Large intestine (tissue), 12 donors: ENCODE measurements at places on chromosomes 1 and 21.

- H3K4me3 ChIP-seq: no peak overlapping the region
- H3K36me3 ChIP-seq: no peaks in the 10 kb centered on the region
- H3K4me1 ChIP-seq: no peaks in the 10 kb centered on the region
- DNase-seq: no peak
These were observed 49.1 kb downstream of the HHAT start for GRCh38 chr1:210377731-210378333.

- peaks cover 45% of the 10 kb centered on the region for H3K4me1 ChIP-seq
- no peaks in the 10 kb centered on the region for H3K27me3 ChIP-seq
- peak overlapping the region; percentile 91 for H3K27ac ChIP-seq
- H3K4me3 ChIP-seq: no peak overlapping the region
These were observed 31.1 kb upstream of the ARHGEF16 start for GRCh38 chr1:3423245-3423829.

- no peaks in the 10 kb centered on the region for H3K4me1 ChIP-seq
- H3K27me3 ChIP-seq: no peaks in the 10 kb centered on the region
- no peak overlapping the region for H3K4me3 ChIP-seq
- H3K27ac ChIP-seq: no peak overlapping the region
These were observed 68.8 kb upstream of the ST6GALNAC3 start for GRCh38 chr1:76005765-76006164.

DNA sequence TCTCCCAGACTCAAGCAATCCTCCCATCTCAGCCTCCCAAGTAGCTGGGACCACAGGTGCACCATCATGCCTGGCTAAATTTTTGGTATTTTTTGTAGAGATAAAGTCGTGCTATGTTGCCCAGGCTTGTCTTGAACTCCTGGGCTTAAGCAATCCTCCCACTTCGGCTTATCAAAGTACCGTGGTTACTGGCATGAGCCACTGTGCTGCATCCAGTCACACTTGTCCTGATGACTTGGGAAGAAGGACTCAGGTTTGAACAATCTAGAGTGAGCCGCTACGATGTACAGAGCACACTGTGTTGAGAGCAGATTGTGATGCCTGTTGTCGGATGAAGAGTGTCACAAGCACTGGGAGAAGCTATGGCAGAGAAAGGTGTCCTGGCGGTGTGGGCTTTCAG, 27.2 kb downstream of the RNF187 start:
- no peak overlapping the region for H3K27ac ChIP-seq
- H3K27me3 ChIP-seq: peaks cover 47% of the 10 kb centered on the region
- no peaks in the 10 kb centered on the region for H3K36me3 ChIP-seq
- H3K4me3 ChIP-seq: no peak overlapping the region

GRCh38 chr1:160022330-160023310, 9.2 kb downstream of the PIGM start:
- no peaks in the 10 kb centered on the region for H3K36me3 ChIP-seq
- no peaks in the 10 kb centered on the region for H3K27me3 ChIP-seq
- H3K4me1 ChIP-seq: peaks cover 11% of the 10 kb centered on the region
- no peak overlapping the region for H3K27ac ChIP-seq
- DNase-seq: no peak

- H3K36me3 ChIP-seq: no peaks in the 10 kb centered on the region
- H3K4me1 ChIP-seq: no peaks in the 10 kb centered on the region
- H3K4me3 ChIP-seq: no peak overlapping the region
- DNase-seq: no peak
- H3K27me3 ChIP-seq: no peaks in the 10 kb centered on the region
- H3K27ac ChIP-seq: no peak overlapping the region
These were observed 677.8 kb downstream of the USP25 start for GRCh38 chr21:16407403-16408240.

DNA sequence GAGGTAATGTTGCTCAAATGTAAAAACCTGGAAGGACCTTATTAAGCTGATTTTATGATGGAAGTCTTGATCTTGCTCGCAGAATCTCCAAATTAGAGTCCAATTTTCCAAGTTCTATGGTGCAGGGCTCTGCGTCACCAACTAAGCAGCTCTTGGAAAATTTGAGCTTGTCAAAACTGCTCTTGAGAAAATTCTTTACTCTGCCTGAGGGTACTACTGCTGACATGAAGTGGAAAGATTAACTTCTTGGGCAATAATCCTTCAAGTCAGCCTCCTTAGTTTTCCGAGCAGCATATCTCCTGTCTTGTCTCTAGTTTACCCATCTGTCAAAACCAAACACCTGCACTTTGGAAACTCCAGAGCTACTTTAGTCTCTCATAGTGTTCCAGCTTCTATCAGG, 293.7 kb downstream of the KCTD3 start:
- no peak for DNase-seq
- no peak overlapping the region for H3K4me3 ChIP-seq
- H3K4me1 ChIP-seq: peaks cover 3% of the 10 kb centered on the region
- H3K36me3 ChIP-seq: no peaks in the 10 kb centered on the region

DNA sequence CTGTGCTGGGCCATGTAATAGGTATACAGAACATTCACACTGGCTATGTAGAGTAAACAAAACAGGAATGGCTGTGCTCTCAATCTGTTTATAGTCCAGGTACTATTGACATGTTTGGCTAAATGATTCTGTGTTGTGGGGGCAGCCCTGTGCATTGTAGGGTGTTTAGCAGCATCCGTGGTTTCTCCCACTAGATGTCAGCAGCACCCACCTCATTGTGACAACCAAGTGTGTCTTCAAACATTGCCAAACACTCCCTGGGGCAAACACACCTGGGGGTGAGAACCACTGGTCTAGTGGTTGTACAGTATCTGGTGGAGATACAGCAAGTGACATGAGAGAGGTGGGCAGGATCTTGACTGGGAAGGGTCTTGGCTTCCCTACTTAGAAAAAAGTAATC, 80.4 kb upstream of the SPATA6 start:
- no peaks in the 10 kb centered on the region for H3K27me3 ChIP-seq
- no peaks in the 10 kb centered on the region for H3K4me1 ChIP-seq
- DNase-seq: no peak
- no peak overlapping the region for H3K27ac ChIP-seq
- no peaks in the 10 kb centered on the region for H3K36me3 ChIP-seq

DNA sequence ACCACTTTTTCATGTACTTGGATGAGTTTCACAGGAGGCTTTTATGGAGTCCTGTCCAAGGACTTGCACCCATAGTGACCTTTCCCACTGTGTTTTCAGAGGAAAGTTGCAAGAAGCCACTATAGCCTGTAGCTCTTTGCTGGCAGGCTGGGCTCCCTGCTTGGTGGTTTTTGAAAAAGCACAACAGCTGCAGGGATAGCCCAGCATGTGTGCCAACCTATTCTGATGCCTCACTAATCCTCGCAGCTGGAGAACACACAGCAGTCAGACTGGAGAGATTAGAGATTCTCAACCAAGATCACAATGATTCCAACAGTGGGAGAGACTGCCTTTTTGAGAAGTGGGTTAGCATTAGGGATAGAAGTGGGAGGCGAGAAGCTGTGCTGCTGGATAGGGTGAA, 24.1 kb upstream of the ARHGEF11 start:
- H3K27me3 ChIP-seq: peaks cover 4% of the 10 kb centered on the region
- no peak overlapping the region for H3K27ac ChIP-seq
- H3K4me3 ChIP-seq: no peak overlapping the region
- DNase-seq: no peak
- H3K36me3 ChIP-seq: no peaks in the 10 kb centered on the region

GRCh38 chr21:35510957-35511695, 462.0 kb upstream of the RUNX1 start:
- no peak overlapping the region for H3K27ac ChIP-seq
- H3K4me1 ChIP-seq: peaks cover 4% of the 10 kb centered on the region
- no peaks in the 10 kb centered on the region for H3K36me3 ChIP-seq
- H3K4me3 ChIP-seq: no peak overlapping the region
- no peaks in the 10 kb centered on the region for H3K27me3 ChIP-seq

- H3K27ac ChIP-seq: peak overlapping the region; percentile 20
- H3K4me1 ChIP-seq: peaks cover 4% of the 10 kb centered on the region
- H3K4me3 ChIP-seq: no peak overlapping the region
- DNase-seq: peak; percentile 83
- H3K36me3 ChIP-seq: no peaks in the 10 kb centered on the region
These were observed 57.9 kb upstream of the TENT5B start for GRCh38 chr1:27070390-27071048.

DNA sequence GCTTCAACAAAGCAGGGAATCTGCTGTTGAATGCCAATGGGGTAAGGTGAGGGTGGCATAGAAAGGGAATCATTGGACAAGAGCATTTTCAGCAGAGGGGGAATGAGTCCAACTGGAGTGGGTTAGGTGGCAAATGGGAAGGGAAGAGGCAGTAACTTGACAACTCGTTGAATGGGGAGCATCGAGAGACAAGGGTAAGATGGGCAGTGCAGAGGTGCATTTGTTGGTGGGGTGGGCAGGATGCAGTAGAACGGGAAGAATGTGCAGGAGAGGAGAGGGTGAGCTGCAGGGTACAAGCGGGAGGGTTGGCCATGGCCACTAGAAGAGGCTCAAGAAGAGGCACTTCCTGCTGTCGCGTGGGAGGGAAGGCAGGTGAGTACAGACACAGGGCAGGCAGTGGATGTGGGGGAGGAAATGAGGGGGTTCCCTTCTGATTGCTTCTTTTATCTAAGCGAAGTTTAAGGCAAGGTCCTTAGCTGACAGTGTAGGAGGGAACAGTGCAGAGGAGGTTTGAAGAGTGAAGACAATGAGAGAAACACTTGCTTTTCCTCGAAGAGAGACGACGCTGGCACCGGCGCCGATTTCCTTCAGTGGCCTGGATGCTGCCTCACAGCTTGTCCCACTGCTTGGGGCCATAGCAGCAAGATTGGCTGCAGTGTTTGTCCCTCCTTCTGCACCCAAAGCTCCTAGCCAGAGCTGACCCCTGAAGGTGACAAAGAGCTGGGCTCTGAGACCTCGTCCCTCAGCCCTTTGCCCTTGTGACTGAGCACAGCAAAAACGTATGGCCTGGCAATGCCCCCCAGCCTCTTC, 3.2 kb upstream of the IKBKE start:
- DNase-seq: no peak
- H3K4me1 ChIP-seq: peaks cover 18% of the 10 kb centered on the region
- H3K36me3 ChIP-seq: no peaks in the 10 kb centered on the region
- no peak overlapping the region for H3K4me3 ChIP-seq
- peaks cover 8% of the 10 kb centered on the region for H3K27me3 ChIP-seq

DNA sequence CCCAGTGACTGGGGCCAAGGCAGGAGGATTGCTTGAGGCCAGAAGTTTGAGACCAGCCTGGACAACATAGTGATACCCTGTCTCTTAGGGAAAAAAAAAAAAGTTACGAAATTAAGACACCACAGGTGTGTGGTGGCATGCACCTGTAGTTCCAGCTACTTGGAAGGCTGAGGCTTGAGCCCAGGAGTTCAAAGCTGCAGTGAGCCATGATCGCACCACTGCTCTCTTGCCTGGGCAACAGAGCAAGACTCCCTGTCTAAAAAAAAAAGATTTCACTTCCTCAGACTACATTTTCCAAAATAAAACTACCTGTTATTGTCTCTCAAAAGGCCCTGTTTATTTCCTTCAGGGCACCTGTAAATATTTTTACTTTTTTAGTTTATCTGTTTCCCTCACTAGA, 4.7 kb upstream of the STK40 start:
- DNase-seq: no peak
- H3K36me3 ChIP-seq: peaks cover 32% of the 10 kb centered on the region
- H3K4me3 ChIP-seq: no peak overlapping the region
- H3K27ac ChIP-seq: no peak overlapping the region

GRCh38 chr1:244218220-244218619, 167.1 kb downstream of the ZBTB18 start:
- H3K4me1 ChIP-seq: no peaks in the 10 kb centered on the region
- DNase-seq: no peak
- H3K27me3 ChIP-seq: peaks cover 2% of the 10 kb centered on the region
- no peak overlapping the region for H3K27ac ChIP-seq
- H3K36me3 ChIP-seq: no peaks in the 10 kb centered on the region

DNA sequence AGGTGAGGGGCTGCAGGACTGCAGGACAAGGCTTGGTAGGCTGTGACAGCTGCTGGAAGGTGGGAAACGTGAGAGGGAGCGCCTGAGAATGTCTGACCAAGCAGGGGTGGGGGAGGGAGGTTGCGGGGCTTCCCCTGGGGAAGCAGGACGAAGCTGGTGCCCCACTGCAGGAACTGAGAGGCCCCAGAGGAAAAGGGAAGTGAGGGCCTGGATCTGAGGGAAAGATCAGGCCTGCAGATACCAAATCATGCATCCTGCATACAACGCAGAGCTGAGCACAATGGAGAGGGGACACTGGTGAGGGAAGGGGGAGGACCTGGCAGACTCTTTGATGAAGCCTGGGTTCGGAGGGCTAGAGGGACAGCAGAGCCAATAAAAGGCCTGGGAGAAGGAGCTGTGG, 65.7 kb upstream of the BACE2 start:
- peaks cover 3% of the 10 kb centered on the region for H3K27me3 ChIP-seq
- H3K36me3 ChIP-seq: no peaks in the 10 kb centered on the region
- DNase-seq: no peak
- H3K4me3 ChIP-seq: no peak overlapping the region

- H3K4me1 ChIP-seq: peaks cover 4% of the 10 kb centered on the region
- no peaks in the 10 kb centered on the region for H3K27me3 ChIP-seq
- no peaks in the 10 kb centered on the region for H3K36me3 ChIP-seq
- H3K27ac ChIP-seq: no peak overlapping the region
- DNase-seq: no peak
- H3K4me3 ChIP-seq: no peak overlapping the region
These were observed 173.0 kb downstream of the NFIA start for GRCh38 chr1:61255358-61255703.

DNA sequence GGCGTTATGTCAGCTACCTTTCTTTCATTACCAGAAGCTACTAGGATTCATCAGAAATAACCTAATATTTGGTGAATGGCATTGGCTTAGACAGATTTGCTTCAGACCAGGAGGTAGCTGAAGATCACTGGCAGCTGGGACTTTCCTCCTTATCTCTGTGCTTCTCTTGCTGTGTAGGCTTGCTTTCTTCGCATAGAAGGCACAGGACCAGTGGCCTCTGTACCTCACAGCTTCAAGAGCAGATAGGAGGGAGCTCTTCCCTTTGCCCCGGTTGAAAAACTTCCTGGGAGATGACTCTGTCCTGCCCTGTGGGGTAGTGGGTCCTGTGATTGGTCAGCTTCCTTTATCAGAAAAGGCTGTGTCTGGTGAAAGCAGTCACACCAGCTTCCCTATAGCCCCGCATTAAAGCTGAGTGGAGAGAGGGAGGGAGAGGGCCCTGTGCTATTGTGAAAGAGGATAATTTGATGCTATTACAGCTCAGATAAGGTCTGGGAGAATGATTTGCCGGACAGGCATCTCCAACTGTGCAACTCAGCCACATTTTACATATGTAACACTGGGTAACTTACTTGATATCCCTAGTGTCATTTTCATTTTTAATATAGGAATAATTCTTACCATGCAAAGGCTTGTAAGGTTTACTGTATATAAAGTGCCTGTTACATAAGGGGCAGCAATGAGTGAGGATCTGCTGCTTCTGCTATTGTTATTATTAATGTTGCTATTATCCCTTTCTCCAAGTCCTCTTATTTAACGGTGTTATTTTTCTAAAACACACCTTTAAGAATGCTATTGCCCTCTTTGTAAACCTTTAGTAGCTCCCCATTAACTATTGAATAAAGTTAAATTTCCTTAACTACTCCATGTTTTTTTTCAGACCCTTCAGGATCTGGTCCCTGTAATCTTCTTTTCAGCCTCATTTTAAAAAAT, 31.6 kb downstream of the OSBPL9 start:
- peak overlapping the region; percentile 91 for H3K27ac ChIP-seq
- DNase-seq: peak; percentile 97
- peaks cover 23% of the 10 kb centered on the region for H3K4me1 ChIP-seq
- no peaks in the 10 kb centered on the region for H3K36me3 ChIP-seq
- H3K4me3 ChIP-seq: no peak overlapping the region

GRCh38 chr1:117658676-117659075, 52.8 kb downstream of the TENT5C start:
- no peaks in the 10 kb centered on the region for H3K4me1 ChIP-seq
- H3K27ac ChIP-seq: no peak overlapping the region
- no peaks in the 10 kb centered on the region for H3K36me3 ChIP-seq
- DNase-seq: no peak
- H3K4me3 ChIP-seq: no peak overlapping the region
